ENCODE measurements at places on chromosomes 4 and X.

DNA sequence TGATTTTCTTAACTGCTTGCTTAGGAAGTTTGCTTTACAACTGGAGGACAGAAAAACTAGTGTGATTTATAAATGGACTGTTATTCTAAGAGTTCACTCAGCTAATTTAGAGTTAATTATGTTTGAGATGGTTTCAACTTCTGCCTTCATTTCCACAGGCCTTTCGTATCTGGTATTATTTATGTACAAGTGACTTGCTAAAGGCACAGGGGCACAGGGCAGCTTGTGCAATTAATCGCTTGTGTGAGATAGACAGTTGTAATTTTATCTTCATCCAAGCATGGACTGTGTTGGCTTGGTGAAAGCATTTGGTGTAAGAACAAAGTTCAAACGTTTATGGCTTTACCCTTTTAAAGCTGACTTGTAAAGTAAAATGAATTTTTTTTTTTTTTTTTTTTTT, 38.3 kb downstream of the GPAT3 start:
- DNase-seq = no peak

DNA sequence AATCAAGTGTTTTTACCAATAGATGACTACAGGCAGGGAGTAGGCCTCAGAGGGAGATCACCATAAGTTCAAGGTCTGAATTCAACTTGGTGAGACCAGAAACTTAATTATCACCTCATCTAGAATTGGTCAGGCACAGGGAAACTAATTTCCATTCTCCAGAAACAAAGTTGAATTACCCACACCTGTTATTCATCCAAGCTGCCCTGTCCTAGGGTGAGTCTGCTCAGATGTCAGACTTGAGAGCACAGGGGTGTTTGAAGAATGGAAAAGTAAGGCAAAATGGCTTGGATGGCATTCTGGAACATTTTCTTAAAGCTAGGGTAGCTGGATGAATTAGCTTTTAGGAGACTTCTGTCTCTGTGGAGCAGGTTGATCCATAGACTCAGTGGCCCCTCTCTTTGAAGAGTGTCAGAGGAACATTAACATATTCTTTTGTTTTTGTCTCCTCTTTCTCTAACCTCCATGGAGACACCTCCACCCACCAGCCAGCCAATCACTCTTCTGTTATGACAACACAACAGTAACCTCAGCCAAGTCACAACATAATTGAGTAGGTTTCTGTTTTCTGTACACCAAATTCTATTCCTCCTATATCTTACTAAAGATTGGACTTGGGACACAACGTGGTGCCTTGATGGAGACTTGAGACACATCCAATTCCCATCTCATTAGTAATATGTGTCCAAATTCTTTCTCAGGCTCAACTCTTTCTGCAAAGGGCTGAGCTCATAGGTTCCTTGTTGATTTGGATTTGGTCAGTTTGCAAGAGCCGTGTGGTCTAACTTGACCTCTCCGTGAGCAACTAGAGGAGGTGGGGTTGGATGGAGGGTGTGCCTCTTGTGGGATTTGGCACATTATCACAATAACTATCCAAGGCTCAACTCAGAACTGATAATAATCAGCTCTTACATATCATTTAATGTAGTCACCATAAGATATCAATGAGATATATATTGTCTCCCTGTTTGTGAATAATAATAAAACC, 45.1 kb downstream of the VSIG4 start:
- no peak for DNase-seq

DNA sequence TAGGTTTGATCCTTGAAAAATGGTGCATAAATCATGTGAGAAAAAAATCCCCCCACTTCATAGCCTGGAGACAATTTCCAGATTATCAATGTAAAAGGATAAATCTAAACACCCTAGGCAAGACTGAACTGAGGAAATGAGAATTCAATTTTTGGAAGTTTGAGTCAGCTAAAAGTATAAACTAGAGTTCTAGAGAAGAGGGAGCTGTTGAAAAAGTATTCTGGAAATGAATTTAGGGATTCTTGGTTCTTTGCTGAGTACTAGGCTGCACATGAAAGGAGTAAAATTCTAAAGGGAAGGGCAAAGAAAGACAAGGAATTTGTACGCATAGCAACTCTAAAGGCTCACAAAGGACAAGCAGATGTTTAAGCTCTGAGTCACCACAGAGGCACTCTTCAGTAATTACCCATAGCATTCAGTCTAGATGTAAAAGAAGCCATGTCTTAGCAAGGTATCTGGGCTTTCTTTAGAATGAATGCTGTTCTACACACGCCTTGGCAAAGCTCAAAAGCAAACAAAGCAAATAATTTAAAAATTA, 896.5 kb downstream of the PDHA2 start:
- DNase-seq = no peak

DNA sequence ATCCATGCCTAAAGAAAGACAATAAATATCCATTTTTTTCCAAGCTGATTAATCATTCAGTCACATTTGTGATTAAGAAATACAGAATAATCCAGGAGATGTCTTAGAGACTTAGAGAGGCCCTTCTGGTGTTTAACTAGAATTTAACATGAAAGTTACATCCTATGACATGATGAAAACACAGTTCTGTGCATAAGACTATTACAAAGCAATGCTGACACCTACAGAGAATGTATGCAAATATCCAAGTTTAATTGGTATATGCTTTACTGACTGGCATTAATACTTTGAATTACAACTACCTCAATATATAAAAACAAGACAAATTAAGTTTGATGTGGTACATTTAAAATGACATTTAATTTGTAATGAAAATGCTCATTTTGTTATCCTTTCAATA, 17.8 kb upstream of the TLL1 start:
- no peak for DNase-seq

- no peak for DNase-seq
These were observed 28.6 kb downstream of the TBC1D14 start for GRCh38 chr4:6938237-6938636.

DNA sequence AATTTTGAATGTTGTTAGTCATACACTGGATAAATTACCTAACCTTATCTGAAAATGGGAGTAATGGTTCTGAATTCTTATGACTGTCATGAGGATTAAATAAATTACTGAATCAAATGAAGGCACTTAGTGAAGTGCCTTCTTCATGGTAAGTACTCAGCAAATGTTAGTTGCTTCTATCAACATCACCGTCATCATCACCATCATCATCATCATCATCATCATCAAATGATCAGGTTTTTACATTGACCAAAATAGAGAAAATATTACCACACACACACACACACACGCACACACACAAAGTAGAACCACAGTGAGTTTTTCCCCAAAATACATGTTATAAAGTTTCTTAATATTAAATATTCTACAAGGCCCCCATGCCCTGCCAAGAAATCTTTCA, 368.3 kb upstream of the FGF13 start:
- DNase-seq = no peak

GRCh38 chr4:86560447-86560846, 33.7 kb upstream of the PTPN13 start:
- no peak for DNase-seq

DNA sequence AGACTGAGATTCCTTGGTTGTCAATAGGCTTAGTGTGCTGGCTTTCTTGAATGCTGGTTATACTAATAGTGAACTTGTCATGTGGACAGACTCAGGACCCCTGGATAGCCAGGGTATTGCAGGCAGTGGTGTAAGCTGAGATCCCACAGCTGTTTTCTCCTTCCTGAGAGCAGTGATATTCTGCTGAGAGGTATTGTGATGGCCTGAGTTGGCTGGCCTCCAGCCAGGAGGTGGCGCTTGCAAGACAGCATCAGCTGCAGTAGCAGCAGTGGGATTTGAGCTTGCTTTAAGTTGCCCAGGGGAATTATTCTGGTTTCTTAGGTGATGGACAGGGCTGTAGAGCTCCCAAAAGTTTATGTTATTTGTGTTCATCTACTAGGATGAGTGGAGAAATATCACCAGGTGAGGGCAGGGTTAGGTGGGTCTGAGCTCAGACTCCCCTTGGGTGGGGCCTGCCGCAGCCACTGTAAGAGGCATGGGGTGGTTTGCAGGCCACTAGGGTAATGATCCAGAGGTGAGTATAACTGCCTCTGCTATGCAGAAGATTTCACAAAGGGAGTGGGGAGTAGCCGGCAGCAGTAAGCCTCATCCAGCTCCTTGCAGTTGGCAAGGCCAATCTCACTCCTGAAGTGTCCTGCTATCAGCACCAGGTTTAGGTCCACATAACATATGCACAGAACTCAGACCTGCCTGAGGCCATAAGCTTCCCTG, 66.2 kb downstream of the IL15 start:
- no peak for DNase-seq

DNA sequence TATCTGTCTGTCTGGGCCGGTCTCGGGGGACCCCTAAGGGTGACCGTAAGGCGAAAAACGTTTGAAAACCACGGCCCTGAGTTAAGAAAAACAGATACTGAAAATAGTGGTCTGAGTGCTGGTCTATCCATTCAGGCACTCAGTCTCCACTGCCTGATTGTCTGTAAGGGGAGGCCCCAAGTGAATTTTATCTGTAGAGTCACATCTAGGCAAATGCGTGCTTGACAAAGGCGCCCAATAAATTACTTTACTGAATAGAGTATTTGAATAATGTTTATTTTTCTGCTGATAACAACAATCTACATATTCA, 465 bp downstream of the HNRNPH2 start:
- no peak for DNase-seq
